ENCODE measurements at places on chromosomes 1 and 21. TPM values are rescaled to one million over a fixed set of nuclear protein-coding genes. Genes with fewer than 3 reads are reported as not detected.

Gene C1orf141
- total RNA-seq: not detected

Gene OR10J1
- not detected for total RNA-seq

Gene RPTN
- not detected for total RNA-seq

Gene TCHHL1
- total RNA-seq: not detected

Gene LZIC
- 19.7 TPM for total RNA-seq

Gene THEM5
- not detected for total RNA-seq

Gene NFASC
- 7.9 TPM for total RNA-seq

Gene ACTL8
- not detected for total RNA-seq

Gene AADACL4
- 0.14 TPM for total RNA-seq

Gene HEYL
- 64.0 TPM for total RNA-seq

Gene LIN28A
- not detected for total RNA-seq

Gene FBLIM1
- 56.5 TPM for total RNA-seq

Gene AMY1A
- not detected for total RNA-seq

Measured in uterus (tissue), 4 donors.